Stimulated activated CD8-positive, alpha-beta memory T cell treated with anti-CD3 and anti-CD28 coated beads, Interleukin-12 subunit alpha, Interleukin-12 subunit beta, amount 100 ng/mL, for 1 hour (primary cell): ENCODE measurements at places on chromosomes 5 and 9.

DNA sequence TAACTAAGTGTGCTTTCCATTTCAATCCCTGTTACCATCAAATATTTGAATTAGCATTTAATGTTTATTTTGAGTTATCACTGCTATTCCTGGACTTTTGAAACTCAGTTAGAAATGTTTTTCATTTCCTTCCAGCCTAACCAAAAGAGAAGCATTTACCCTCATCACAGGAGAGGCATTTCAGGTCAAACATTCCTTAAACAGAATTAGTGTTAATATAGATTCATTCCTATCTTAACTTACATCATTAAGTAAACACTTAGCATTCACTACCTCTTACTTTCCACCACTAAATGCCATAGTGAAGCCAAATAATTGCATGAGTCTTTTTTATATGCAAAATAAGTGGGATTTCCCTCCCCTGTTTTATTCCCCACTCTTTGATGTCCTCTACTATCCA, 136.6 kb upstream of the OR13F1 start:
- no peak for DNase-seq

GRCh38 chr9:72220589-72220988, 71.3 kb downstream of the GDA start:
- DNase-seq: no peak

GRCh38 chr9:121317737-121318630, 50.0 kb downstream of the GSN start:
- no peak for DNase-seq

DNA sequence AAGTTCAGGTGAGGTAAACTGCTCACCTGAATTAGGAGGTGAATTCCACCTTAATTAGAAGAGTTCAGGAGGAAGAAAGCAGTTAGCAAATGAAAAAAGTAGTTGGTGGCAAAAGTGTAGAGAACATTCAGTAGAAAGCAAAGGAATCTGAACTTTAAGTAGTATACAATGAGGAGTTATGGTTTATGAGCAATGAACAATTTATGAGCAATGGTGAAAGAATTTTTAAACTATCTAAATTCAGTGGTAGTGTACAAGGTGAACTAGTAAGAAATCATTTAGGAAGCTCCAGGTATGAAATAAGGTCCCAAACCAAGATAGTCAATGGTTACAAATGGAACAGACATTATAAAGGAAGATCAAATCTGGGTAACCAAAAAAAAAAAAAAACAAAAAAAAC, 3.1 kb downstream of the CETN3 start:
- no peak for DNase-seq

GRCh38 chr5:178194026-178194425, 6.9 kb upstream of the GMCL2 start:
- no peak for DNase-seq

GRCh38 chr9:124297551-124297901, 39.8 kb downstream of the NEK6 start:
- DNase-seq: no peak

- DNase-seq: no peak
Measured at GRCh38 chr9:19486803-19487202, 78.0 kb downstream of the ACER2 start.

DNA sequence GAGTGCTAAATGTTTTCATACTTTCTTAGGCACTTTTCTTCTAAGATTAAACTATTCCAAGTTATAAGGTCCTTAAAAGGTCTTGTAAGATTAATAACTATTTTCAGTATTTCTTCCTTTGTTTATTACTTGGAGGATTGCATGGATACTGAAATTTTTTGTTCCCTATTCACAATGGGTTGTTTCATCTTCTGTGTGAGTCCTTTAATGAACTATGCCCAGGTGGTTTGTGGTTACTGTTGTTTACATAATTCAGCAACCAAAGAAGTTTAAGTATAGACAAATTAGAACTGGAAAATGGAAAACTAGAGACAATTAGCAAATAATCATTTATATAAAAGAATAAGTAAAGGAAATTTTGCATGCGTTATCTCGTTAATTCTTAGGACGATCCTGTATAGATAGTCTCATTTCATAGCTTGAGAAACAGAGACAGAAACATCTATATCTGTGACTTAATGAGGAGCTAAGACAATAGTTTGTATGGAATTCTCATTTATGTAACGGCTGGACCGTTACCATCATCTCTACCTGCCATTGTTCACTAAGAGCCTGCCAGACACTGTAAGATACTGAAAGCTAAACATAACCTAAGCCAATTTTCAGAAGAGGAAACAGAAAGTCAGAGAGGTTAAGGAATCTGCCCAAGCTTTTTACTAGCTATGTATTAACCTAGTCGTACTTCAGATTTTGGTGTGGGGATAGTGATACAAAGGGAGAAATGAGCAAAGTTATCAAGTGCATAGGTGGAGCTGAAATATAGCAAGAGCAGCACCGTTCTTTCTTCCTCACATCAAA, 148.2 kb downstream of the PAM start:
- DNase-seq: no peak

- DNase-seq: no peak
Measured at GRCh38 chr5:8829323-8830029, 716.4 kb downstream of the SEMA5A start.

- DNase-seq: peak; percentile 95
Measured at GRCh38 chr5:75336615-75337336, at the start of gene HMGCR. Gene HMGCR (plus strand): TSS chr5:75337220. CDS start chr5:75342606, 5,386 bp downstream.

GRCh38 chr9:70130266-70130665, 86.6 kb downstream of the MAMDC2 start:
- no peak for DNase-seq

DNA sequence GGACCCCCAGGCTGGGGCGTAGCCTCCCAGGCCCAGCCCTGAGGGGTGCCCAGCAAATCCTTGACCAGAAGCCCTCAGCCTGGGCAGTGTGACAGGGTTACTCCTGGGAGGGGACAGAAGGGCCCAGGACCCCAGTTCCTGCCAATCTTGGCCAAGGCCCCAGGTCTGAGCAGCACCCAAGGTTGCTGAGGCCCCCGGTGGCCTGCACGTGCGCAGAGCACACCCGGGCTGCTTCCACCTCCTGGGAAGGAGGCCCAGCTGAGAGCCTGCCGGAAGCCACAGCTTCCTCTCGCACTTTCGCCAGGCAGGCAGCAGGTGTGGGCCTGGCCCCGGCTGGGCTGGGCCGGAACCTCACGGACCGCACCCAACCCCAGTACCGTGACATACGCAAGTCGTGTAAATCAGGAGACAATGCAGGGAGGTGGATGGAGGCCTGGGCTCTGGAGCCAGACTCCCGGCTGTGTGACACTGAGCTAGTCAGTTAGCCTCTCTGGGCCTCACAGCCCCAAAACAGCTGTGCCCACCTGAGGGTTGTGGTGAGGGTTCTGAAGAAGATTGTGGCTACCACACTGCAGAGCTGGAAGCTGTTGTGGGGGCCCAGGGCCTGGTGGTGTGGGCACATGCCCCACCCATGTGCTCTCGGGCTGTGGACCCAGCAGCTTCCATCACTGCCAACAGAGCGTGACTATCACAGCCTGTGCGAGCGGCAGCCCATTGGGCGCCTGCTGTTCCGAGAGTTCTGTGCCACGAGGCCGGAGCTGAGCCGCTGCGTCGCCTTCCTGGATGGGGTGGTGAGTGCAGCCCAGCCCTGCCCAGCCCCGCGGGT, 5.1 kb downstream of the GRK6 start:
- no peak for DNase-seq

DNA sequence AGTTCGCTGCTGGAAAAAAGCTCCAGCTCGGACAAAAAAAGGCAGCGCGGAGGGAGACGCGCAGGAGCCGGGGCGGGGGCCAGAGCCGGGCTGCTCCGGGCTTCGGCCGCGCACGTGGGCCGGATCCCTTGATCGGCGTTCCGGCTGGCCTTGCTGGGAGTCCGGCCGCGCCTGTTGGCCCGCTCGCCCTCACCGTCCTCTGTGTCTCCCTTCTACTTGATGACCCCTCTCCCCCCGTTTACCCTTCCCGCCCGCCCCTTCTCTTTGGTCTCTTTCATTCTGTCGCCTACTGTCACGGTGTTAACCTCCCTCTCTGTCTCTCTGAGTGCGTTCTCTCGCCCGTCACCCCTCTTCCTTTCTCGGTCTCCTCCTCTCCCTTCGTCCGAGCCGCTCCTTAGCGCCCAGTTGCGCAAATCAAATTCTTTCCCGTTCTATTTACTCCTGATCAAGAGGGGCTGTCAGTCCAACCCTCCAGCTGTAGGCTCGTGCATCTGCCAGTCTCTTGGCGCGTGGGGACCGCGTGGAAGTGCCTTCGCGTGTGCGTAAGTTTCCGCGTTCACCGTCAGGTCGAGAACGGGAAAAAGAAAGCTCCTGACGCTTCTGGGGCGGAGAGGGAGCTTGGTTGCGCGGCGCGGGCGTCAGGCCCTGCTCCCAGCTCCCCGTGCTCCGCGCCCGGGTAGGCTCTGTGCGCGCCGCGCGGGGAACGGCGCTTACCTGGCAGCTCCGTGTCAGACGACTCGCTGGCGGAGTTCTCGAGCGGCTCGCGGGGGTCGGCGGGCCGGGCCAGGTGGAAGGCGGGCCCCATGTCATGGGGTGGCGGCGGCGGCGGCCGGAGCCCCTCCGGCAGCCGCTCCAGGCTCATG, 798 bp downstream of the PITX1 start:
- no peak for DNase-seq

DNA sequence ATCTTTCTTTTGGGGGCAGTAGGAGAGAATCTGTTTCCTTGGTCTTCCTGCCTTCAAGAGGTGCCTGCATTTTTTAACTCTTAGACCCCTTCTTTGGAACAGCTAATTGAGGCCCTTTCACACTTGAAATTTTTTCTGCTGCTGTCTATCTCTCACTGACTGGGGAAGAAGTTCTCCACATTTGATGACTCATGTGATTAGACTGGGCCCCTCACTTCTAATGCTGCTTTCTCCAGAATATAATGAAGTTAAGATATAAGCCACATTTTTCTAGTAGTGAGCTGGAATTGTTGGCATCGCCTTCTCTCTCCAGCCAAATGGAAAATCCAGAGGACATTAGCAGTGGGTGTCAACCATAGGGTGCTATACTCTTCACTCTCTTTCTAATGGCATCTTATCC, 12.4 kb downstream of the ZNF474 start:
- DNase-seq: no peak

GRCh38 chr5:56259002-56259511, 25.9 kb upstream of the ANKRD55 start:
- DNase-seq: no peak

DNA sequence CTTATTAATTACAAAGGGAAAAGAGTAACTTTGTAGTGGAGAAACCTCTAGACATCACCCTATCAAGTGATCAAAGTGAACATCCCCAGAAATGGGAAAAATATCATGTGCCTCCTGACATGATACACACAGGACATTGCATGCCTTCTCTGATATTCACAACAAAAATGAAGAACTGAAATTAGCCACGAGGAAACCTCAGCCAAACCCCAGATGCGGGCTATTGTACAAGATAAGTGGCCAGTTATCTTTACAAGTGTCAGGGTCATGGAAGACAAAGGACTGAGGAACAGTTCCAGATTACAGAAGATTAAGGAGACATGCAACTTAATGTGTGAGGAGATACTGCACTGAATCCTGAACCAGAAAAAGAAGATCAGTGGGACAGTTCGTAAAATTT, 23.8 kb upstream of the NPM1 start:
- DNase-seq: no peak

GRCh38 chr5:5181650-5182324, 41.7 kb downstream of the ADAMTS16 start:
- no peak for DNase-seq

GRCh38 chr5:111584651-111585050, 72.3 kb upstream of the STARD4 start:
- peak; percentile 8 for DNase-seq

- DNase-seq: no peak
Measured at GRCh38 chr5:90334741-90335140, 74.8 kb downstream of the CETN3 start.
